ENCODE measurements at places on chromosomes 6 and 20.

- no peak for DNase-seq
These were observed 10.5 kb downstream of the ENTPD6 start for GRCh38 chr20:25206063-25206403.

- DNase-seq: no peak
These were observed 36.5 kb downstream of the KLHL31 start for GRCh38 chr6:53629120-53629477.

DNA sequence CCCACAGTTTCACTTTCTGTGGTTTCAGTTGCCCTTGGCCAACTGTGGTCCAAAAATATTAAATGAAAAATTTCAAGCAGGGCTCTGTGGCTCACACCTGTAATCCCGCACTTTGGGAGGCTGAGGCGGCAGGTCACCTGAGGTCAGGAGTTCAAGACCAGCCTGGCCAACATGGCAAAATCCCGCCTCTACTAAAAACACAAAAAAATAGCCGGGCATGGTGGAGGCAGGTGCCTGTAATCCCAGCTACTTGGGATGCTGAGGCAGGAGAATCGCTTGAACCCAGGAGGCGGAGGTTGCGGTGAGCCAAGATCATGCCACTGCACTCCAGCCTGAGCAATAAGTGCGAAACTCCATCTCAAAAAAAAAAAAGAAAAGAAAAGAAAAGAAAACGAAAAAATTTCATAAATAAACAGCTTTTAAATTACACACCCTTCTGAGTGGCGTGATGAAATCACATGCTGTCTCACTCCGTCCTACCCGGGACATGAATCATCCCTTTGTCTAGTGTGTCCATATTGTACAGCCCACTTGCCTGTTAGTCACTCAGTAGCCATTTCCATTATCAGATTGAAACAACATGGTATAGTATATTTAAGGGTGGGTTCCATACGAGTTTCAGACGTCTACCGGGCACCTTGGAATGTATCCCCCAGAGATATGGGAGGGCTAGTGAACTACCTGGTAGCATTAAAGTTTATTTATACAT is 11.7 kb downstream of the PTPRK start:
- no peak for DNase-seq

GRCh38 chr20:60950561-60950960 is 301.5 kb upstream of the CDH4 start:
- no peak for DNase-seq

GRCh38 chr20:34703424-34704176 is 544 bp upstream of the TP53INP2 start:
- no peak for DNase-seq

DNA sequence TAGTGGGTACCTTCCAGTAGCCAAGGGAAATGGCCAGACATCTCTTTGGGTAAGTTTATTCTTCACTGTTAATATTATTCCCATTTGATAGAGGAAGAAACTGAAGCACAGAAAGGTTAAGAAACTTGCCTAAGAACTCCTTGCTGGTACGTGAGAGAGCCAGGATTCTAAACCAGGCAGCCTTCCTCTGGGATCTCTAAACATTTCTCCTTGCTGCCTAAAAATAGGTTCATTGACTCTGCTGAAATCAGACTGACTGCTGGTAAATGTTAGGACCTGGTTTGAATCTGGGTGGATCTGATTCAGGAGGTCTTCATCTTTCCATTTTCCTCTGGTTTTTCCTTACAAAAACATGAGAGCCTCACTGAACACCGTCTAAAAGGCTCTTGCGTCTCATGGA is 186.9 kb downstream of the AIG1 start:
- DNase-seq: no peak
